ENCODE measurements at places on chromosomes 4 and X. TPM values are rescaled to one million over a fixed set of nuclear protein-coding genes. Genes with fewer than 3 reads are reported as not detected.
A peak's percentile ranks its signal among the peaks of the same experiment; 100 is the strongest.

CLNK gene
- 0.46 TPM for polyA plus RNA-seq

GRCh38 chrX:97000682-97001368, 117.1 kb downstream of the RPA4 start:
- DNase-seq = no peak

DNA sequence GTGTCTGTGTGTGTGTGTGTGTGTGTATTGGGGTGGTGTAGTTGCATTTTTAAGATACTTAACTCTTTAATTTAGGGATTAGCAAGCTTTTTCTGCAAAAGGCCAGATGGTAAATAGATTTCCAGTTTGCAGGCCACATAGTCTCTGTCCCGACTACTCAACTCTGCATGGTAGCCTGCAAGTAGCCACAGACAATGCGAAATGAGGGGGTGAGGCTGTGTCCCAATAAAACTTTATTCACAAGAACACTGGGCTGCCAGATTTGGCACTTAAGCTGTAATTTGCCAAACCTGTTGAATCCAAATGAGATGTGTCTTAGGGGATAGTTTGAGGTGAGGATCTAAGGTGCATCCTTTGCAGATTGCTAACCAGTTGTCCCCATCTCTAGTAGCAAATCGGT, 6.8 kb downstream of the ATP2B3 start:
- no peak for DNase-seq

DNA sequence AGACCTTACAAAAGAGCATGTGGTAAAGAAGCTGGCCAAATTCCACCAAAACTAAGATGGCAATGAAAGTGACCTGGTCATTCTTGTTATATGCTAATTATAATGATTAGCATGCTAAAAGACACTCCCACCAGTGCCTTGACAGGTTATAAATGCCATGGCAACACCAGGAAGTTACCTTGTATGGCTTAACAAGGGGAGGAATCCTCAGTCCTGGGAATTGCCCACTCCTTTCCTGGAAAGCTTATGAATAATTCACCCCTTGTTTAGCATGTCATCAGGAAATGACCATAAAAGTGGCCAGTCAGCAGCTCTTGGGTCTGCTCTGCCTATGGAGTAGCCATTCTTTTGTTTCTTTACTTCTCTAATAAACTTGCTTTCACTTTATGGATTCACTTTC, 87.9 kb downstream of the UPRT start:
- no peak for DNase-seq

GRCh38 chr4:140851032-140851636, 94.9 kb upstream of the TBC1D9 start:
- peak; percentile 74 for DNase-seq

DNA sequence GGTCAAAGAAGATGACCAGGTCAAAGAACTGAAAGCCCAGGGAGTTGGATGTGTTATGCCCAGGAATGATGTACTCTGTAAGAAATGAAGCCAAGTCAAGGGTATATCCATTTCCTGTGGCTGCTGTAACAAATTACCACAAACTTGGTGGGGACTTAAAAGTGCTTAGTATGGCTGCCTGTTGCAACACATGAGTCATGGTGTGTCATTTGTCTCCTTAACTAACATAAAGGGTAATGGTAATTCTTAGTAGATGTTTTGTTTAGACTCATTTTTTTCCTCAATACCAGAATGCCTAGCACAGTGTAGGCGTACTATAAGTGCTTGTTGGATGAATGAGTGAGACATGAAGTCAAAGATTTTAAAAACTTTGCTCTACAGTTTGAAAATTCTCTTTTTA, 45.7 kb downstream of the SYTL5 start:
- no peak for DNase-seq

DNA sequence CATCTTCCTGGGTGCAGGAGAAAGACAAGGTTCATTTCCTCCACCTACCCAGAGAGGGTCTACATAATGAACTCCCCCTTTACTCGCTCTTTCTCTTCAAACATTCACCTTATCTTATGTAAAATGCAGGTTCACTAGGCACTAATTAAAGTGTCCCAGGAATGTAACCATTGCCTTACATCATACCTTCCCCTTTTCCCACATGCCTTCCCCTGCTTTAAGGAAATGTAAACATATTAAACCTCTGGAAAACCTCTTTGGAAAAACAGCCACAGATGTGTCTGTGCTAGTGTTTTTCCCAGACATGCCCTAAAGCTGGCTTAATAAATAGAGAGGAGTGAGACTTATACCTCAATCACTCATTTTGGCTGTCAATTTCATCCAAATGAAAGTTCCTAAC, 15.8 kb downstream of the TBC1D9 start:
- DNase-seq = no peak

- no peak for DNase-seq
These were observed 107.1 kb downstream of the ANXA10 start for GRCh38 chr4:168199260-168199957.

- DNase-seq = peak; percentile 23
These were observed 34.0 kb upstream of the GNPDA2 start for GRCh38 chr4:44760142-44760898.

- DNase-seq = no peak
These were observed 2.9 kb downstream of the SOX3 start for GRCh38 chrX:140501940-140502468.

DNA sequence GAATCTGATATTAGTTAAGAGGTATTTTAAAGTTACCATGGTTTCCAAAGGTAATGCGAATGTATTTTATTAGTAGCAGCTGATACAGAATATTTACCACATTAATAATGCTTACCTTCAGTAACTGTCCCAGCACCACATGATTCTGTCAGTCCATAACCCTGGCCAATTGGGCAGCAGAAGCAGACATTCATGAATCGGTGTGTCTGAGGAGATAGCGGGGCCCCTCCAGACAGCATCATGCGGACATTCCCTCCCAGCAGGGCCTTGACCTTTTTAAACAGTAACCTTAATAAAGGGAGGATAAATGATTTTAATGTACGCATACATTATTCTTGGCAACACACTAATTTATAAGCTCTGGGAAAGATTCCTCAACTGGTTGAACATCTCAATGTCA, 43.0 kb upstream of the KCNE5 start:
- DNase-seq = no peak

Measured in right lung (tissue), 10 donors.